Aorta (tissue), 5 donors: ENCODE measurements at places on chromosomes 7 and 10. TPM values are rescaled to one million over a fixed set of nuclear protein-coding genes. Genes with fewer than 3 reads are reported as not detected.

GRK5 gene
- total RNA-seq = 73.8 TPM

CCDC3 gene
- total RNA-seq = 119 TPM

DNA sequence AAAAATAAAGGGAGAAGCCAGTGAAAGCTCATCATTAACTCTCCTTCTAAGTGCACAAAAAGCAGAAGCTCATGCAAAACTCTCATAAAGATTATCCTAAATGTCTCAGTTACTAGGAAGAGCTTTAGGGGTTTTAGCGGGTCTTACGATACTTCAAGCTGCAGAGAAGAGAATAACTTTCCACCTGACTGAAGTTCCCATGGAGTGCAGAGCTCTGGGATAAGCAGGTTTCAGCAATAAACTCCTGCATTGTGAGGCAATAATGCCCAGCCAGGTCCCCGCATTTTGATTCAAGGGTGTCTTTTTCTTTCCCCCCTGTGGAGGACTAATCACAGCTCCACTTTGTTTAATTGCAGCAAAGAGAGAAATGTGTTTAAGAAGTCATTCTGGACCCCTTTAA is 241.9 kb upstream of the SP8 start:
- DNase-seq = no peak
- no peaks in the 10 kb centered on the region for H3K27me3 ChIP-seq
- H3K4me3 ChIP-seq = no peak overlapping the region
- H3K36me3 ChIP-seq = no peaks in the 10 kb centered on the region
- H3K27ac ChIP-seq = no peak overlapping the region
- no peaks in the 10 kb centered on the region for H3K4me1 ChIP-seq

C10orf67 gene
- not detected for total RNA-seq

GRCh38 chr10:24703700-24704099 is 20.0 kb downstream of the ARHGAP21 start:
- no peaks in the 10 kb centered on the region for H3K27me3 ChIP-seq
- H3K27ac ChIP-seq = no peak overlapping the region
- peaks cover 3% of the 10 kb centered on the region for H3K4me1 ChIP-seq
- no peaks in the 10 kb centered on the region for H3K36me3 ChIP-seq
- no peak overlapping the region for H3K4me3 ChIP-seq

DNA sequence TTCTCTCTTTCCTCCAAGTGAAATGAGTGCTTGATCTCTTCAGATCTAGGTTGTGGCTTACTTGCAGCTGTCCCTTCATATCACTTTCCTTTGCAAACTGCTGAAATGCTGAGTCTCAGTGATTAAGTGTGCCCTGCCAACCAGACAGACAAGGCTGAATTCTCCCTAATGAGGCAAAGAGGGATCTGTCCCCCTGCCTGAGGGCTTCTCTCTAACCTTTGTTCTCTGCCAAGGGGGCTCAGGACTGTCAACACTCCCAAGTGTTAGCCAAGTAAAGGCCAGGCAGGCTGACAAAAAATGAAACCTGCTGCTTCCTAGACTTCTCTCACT is at the start of gene MSS51:
TSS of gene MSS51 (minus strand) at position 24 of the 330 bp plus-strand sequence. CDS start 5,277 bp downstream, outside the sequence.
- no peaks in the 10 kb centered on the region for H3K27me3 ChIP-seq
- DNase-seq = no peak
- no peaks in the 10 kb centered on the region for H3K4me1 ChIP-seq
- H3K27ac ChIP-seq = no peak within 1 kb of the TSS

- no peaks in the 10 kb centered on the region for H3K27me3 ChIP-seq
- no peak overlapping the region for H3K27ac ChIP-seq
- no peak overlapping the region for H3K4me3 ChIP-seq
- DNase-seq = no peak
- H3K4me1 ChIP-seq = no peaks in the 10 kb centered on the region
These were observed 75.9 kb downstream of the RGS10 start for GRCh38 chr10:119466655-119467054.

GRCh38 chr7:156780724-156781455 is 112.1 kb downstream of the LMBR1 start:
- H3K27me3 ChIP-seq = no peaks in the 10 kb centered on the region
- no peaks in the 10 kb centered on the region for H3K36me3 ChIP-seq
- H3K4me3 ChIP-seq = no peak overlapping the region
- no peak for DNase-seq

DNA sequence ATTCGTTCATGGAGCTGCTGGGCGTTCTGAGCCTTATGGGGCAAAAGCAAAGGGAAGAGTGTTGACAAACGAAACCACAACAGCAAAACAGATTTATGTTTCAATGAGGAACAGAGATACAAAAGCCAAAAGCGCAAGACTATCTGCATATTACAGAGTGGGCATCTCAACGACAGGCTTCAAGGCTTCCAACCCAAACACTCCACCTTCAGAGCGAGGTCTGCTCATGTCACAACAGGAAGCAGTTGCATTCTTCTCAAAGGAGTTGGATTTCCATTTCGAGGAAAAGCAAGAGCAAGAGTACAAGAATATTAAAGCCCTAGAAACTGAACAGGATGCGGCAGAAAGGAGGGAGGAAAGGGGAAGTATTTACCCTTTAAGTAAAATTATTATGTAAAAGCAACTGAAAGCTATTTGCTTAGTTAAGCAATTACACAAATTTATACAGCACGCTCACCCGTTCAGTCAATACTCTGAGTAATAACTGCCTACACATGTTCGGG is 189.3 kb downstream of the ELMO1 start:
- H3K36me3 ChIP-seq = no peaks in the 10 kb centered on the region
- no peak for DNase-seq
- H3K4me3 ChIP-seq = no peak overlapping the region
- no peak overlapping the region for H3K27ac ChIP-seq
- H3K4me1 ChIP-seq = no peaks in the 10 kb centered on the region

DNA sequence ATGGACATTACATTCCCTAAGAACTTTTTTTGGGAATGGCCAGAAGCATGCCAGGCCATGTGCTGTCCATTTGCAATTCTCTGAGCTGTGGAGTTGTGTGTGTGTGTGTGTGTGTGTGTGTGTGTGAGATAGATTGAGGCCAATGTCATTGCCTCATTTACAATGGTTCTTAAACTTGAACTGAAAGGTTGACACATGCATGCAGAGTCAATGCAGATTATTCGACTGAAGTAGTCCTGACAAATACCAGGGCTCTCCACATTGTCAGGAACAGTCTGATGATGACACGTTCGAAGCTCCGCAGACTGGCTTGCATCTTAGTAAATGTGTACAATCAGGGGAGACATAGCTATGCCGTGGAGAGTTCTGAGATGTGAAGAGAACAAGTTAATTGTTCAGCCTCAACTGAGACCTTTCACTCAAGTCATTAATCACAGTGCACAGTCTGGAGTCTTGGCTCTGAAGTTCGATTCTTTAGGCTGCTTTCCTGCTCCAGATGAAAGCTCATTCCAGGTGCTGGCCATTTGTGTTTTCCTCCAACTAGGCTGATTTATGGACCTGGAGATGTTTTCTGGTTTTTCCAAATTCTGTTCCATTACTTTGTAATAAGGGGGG is 921.9 kb downstream of the LRMDA start:
- H3K4me1 ChIP-seq = peaks cover 2% of the 10 kb centered on the region
- H3K36me3 ChIP-seq = no peaks in the 10 kb centered on the region
- H3K27ac ChIP-seq = no peak overlapping the region
- DNase-seq = no peak

HSPA12A gene
- 25.7 TPM for total RNA-seq

LDB3 gene
- 132 TPM for total RNA-seq

GBX1 gene
- total RNA-seq = not detected

HYAL4 gene
- total RNA-seq = not detected

GALNT17 gene
- total RNA-seq = 22.4 TPM

MAP3K8 gene
- 85.4 TPM for total RNA-seq

NRCAM gene
- total RNA-seq = 1.8 TPM

GRCh38 chr10:35819736-35820135 is 177.6 kb upstream of the FZD8 start:
- H3K36me3 ChIP-seq = no peaks in the 10 kb centered on the region
- H3K27ac ChIP-seq = no peak overlapping the region
- H3K27me3 ChIP-seq = no peaks in the 10 kb centered on the region
- DNase-seq = no peak
- H3K4me3 ChIP-seq = no peak overlapping the region
- no peaks in the 10 kb centered on the region for H3K4me1 ChIP-seq

DNA sequence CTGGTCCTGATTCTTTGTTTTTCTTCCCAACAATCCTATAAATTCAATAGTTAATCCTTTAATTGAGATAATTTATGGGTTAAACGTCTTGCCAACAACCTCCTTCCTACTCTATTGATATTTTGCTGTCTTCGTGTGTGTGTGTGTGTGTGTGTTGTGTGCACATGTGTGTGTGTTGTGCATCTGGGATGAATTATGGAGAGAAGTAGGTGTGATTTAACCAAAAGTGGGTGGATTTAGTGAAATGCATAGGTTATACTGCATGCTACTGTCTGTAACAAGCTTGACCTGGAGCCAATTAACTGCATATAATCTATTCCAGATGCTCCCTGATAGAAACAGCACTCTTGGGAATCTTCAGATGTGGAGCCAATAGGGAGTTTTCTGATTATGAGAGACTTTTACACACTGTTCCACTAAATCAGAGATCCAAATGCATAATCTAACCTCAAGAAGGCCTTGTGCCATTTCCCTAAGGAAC is 61.2 kb downstream of the SEMA3D start:
- no peaks in the 10 kb centered on the region for H3K36me3 ChIP-seq
- H3K27me3 ChIP-seq = no peaks in the 10 kb centered on the region
- no peak for DNase-seq
- no peak overlapping the region for H3K27ac ChIP-seq

DNA sequence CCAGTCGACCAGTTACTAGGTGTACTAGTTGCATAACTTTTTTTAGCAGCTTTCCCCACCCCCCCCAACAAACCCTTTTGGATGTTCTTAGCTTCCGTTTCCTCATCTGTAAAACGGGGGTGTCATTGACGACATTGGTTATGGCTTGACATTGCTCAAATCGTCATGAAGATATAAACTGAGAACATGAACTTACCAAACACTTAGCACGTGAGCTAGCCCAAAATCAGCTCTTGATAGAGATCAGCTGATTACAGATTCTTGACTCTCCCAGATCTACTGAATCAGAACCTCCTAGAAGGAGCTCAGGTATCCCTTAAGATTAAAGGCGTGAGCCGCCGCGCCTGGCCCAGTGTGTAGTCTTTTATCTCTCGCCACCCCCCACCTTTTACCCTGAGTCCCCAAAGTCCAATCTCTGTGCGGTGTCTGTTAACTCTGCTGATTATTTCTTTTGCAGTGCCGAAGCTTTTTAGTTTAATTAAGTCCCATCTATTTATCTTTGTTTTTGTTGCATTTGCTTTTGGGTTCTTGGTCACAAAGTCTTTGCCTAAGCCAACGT is 1.0 kb upstream of the GNA12 start:
- H3K27ac ChIP-seq = no peak overlapping the region
- H3K27me3 ChIP-seq = no peaks in the 10 kb centered on the region
- no peak for DNase-seq
- no peaks in the 10 kb centered on the region for H3K36me3 ChIP-seq
- H3K4me3 ChIP-seq = no peak overlapping the region

GRCh38 chr7:96718107-96719003 is 8.7 kb upstream of the SEM1 start:
- no peaks in the 10 kb centered on the region for H3K36me3 ChIP-seq
- DNase-seq = no peak
- no peaks in the 10 kb centered on the region for H3K27me3 ChIP-seq
- no peak overlapping the region for H3K27ac ChIP-seq

GRCh38 chr7:16460789-16461493 is 4.6 kb downstream of the SOSTDC1 start:
- H3K36me3 ChIP-seq = no peaks in the 10 kb centered on the region
- H3K4me1 ChIP-seq = peaks cover 3% of the 10 kb centered on the region

ADCYAP1R1 gene
- 1.1 TPM for total RNA-seq

DNA sequence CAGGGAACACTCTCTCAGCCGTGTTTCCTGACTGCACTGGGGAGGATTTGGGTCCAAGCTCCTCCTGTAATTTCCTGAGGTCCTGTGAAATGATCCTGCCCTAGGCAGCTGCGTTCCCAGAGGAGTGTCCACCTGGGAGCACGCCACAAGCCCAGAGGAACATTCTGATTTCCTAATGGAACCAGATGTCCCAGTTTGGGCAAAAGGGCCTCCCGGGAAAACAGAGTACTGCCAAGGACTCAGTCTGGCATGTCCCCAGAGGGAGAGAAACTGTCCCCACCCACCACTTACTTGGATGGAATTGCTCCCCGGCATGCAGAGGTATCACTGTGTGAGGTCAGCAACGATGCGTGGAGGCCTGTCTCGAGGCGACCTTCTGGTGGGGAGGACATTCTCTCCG is 34.5 kb downstream of the ASB13 start:
- peaks cover 2% of the 10 kb centered on the region for H3K4me1 ChIP-seq
- H3K27ac ChIP-seq = peak overlapping the region; percentile 72
- no peaks in the 10 kb centered on the region for H3K27me3 ChIP-seq
- no peaks in the 10 kb centered on the region for H3K36me3 ChIP-seq
- DNase-seq = peak; percentile 56

DNA sequence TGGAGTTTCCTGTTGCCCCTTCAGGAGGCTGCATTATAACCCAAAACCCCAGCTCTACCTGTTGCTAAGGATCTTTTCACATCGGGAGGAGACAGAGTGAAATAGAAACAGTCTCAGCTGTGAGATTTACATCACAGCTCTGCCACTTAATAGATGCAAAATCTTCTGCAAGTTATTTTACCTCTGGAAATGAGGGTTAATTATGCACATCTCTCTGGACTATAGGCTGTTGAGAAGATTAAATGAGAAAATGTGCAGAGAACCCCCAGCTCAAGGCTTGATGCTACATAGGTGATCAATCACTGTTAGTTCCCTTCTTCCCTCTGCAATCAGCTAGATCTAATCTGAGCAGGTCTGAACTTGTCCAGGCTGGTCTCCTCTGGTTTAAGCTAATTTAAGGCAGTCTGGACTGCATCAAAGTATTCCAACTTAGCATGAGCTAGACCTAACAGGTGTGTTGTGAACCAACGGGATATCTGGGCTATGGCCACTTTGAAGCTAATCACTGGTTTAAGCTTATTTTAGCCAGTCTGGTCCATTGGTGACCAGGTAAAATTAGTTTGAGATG is 8.9 kb upstream of the LRRC18 start:
- H3K4me1 ChIP-seq = peaks cover 5% of the 10 kb centered on the region
- no peak for DNase-seq
- H3K4me3 ChIP-seq = no peak overlapping the region
- no peaks in the 10 kb centered on the region for H3K27me3 ChIP-seq
- no peaks in the 10 kb centered on the region for H3K36me3 ChIP-seq

DNA sequence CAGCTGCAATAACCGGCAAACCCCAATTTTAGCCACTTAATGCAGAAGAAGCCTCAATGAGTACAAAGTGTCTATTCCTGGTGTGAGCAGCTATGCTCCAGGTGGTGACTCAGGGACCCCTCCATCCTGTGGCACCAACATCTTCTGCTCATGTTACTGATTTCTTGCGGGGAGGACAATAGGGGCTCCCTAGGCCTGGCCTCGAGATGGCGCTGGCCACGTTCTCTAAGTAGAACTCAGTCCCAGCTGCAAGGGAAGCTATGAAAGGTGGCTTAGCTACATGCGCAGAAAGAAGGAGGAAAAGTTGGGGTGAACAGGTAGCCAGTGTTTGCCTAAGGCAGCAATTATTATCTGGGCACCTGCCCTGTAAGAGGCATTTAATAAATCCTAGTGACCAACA is 6.6 kb downstream of the GJD4 start:
- DNase-seq = no peak
- no peaks in the 10 kb centered on the region for H3K4me1 ChIP-seq
- peaks cover 3% of the 10 kb centered on the region for H3K27me3 ChIP-seq
- H3K4me3 ChIP-seq = no peak overlapping the region
- no peak overlapping the region for H3K27ac ChIP-seq

GJD4 gene
- total RNA-seq = not detected

GRCh38 chr7:87541648-87542047 is 59.0 kb downstream of the ABCB1 start:
- H3K27ac ChIP-seq = no peak overlapping the region
- no peaks in the 10 kb centered on the region for H3K36me3 ChIP-seq
- H3K4me3 ChIP-seq = no peak overlapping the region
- no peaks in the 10 kb centered on the region for H3K4me1 ChIP-seq
- DNase-seq = no peak
- H3K27me3 ChIP-seq = no peaks in the 10 kb centered on the region
